CD8-positive, alpha-beta memory T cell (primary cell): ENCODE measurements at places on chromosomes 7 and 10.

GRCh38 chr10:34389801-34390200 lies 425.3 kb downstream of the PARD3 start:
- no peaks in the 10 kb centered on the region for H3K27me3 ChIP-seq
- no peak overlapping the region for H3K4me3 ChIP-seq
- no peak overlapping the region for H3K27ac ChIP-seq

DNA sequence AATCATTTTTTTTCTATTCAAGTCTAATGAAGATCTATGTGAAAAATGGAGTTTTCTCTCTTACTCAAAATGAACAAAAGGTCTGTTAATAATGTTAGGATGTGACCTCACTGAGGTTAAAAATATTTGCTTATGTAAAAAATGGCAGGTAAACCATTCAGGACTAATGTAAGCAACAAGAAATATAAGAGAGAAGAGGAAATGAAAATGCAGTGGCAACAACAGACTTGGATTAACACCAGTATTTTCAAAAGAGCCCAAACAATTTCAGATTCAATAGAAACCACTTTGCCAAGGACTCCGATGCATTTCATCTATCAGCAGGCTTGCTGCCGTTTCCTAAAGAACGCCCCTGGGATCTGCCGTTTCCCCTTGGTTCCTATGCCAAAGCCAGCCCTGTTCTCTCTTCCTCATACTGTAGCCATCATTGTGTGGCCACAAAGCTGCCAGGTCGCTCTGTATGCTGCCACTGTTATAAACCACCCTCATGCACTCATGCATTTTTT lies 66.4 kb downstream of the MTURN start:
- H3K4me1 ChIP-seq, result no peaks in the 10 kb centered on the region
- H3K36me3 ChIP-seq, result no peaks in the 10 kb centered on the region
- H3K4me3 ChIP-seq, result no peak overlapping the region

DNA sequence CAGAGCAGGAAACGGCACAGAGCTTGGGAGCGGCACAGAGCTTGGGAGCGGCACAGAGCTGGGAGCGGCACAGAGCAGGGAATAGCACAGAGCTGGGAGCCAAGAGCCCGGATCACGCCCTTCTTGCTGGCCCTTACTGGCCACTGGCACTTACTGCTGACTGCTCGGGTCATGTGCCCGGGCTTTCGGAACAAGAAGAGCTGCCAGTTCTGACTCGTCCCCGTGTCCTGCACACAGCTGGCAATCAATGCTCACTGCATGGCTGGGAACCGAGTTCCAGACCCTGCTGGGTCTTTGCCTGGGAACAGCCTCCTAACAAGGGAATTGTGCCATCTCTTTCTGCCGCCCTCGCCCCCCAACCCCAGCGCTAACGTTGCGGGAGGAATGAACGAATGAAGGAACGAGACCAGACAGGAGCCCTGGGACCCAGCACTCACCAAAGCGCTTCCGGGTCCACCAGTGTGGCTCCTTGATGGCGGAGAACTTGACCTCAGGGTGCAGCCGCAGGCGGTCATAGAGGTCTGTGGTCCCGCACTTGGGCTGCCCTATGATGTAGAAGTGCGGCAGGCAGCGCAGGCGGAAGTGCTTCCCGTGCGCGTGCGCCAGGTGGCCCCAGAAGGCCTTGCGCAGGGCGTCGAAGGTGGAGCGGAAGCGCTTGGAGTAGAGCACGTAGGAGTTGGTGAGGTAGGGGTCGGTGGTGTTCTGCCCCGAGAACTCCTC lies 49.1 kb downstream of the CHST15 start:
- no peaks in the 10 kb centered on the region for H3K27me3 ChIP-seq
- H3K4me1 ChIP-seq, result peaks cover 5% of the 10 kb centered on the region
- no peak overlapping the region for H3K27ac ChIP-seq
- no peaks in the 10 kb centered on the region for H3K36me3 ChIP-seq
- no peak for DNase-seq

- no peaks in the 10 kb centered on the region for H3K4me1 ChIP-seq
- no peak overlapping the region for H3K27ac ChIP-seq
- no peak for DNase-seq
- H3K36me3 ChIP-seq, result no peaks in the 10 kb centered on the region
These were observed 17.2 kb downstream of the ZNF488 start for GRCh38 chr10:47366731-47367460.

DNA sequence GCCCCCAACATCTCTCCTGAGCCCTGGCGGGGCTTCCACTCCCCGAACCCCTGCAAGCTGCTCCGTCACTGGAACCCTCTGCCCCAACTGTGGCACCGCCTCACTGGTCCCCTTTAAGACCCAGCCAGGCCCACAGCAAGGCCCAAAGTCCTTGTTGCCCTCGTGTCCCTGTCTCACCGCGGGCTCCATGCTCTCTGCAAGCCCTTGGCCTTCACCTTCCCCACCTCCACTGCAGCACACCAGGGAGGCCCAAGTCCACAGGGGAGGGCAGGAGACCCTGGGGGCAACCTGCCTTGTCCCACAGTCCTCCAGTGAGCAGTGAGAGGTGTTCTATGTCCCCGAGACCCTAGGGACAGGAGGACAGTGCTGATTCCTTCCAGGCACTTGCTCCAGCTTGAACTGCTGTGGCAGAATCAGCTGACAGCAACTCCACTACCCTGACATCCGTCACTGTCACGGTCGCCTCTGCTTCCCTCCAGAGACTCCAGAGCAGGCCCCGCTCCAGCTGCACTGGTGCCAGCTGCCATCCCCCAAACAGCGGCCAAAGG lies 105.3 kb downstream of the CYTH3 start:
- no peak overlapping the region for H3K4me3 ChIP-seq
- H3K27ac ChIP-seq, result no peak overlapping the region
- peaks cover 1% of the 10 kb centered on the region for H3K36me3 ChIP-seq
- H3K27me3 ChIP-seq, result no peaks in the 10 kb centered on the region

- DNase-seq, result no peak
- H3K4me3 ChIP-seq, result no peak overlapping the region
- H3K27ac ChIP-seq, result no peak overlapping the region
- H3K27me3 ChIP-seq, result no peaks in the 10 kb centered on the region
- peaks cover 74% of the 10 kb centered on the region for H3K4me1 ChIP-seq
These were observed 179.5 kb upstream of the ITGB1 start for GRCh38 chr10:33137356-33138005.

DNA sequence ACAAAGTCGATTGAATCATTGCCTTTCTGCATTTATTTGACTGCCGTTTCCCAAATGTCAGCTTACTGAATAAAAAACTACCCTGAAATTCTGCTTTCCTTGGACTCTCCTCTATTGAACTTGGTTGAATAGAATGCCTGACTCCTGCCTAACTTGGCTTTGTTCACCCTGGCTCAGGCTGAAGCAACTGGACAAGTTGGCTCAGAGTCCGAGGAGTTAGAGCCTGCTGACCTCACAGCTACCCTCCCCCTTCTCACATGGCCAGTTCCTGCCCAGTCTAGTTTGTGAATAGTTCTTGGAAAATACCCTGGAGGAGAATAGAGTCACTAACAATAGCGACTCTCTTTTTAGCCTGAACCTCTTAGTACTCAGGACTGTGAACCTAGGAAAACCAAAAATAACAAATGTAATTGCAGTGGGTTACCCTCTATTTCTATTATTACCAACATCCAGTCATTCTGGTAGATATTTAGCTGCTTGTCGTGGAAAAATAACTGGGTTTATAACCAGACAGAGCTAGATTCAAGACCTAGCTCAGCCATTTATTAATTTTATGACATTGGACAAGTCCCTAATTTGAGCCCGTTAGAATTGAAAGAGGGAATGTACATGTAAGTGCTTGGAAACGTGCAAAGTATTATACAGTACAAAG lies 17.3 kb upstream of the NRBF2 start:
- no peaks in the 10 kb centered on the region for H3K27me3 ChIP-seq
- no peak overlapping the region for H3K4me3 ChIP-seq
- H3K36me3 ChIP-seq, result no peaks in the 10 kb centered on the region
- no peak overlapping the region for H3K27ac ChIP-seq
- H3K4me1 ChIP-seq, result no peaks in the 10 kb centered on the region
- DNase-seq, result no peak

DNA sequence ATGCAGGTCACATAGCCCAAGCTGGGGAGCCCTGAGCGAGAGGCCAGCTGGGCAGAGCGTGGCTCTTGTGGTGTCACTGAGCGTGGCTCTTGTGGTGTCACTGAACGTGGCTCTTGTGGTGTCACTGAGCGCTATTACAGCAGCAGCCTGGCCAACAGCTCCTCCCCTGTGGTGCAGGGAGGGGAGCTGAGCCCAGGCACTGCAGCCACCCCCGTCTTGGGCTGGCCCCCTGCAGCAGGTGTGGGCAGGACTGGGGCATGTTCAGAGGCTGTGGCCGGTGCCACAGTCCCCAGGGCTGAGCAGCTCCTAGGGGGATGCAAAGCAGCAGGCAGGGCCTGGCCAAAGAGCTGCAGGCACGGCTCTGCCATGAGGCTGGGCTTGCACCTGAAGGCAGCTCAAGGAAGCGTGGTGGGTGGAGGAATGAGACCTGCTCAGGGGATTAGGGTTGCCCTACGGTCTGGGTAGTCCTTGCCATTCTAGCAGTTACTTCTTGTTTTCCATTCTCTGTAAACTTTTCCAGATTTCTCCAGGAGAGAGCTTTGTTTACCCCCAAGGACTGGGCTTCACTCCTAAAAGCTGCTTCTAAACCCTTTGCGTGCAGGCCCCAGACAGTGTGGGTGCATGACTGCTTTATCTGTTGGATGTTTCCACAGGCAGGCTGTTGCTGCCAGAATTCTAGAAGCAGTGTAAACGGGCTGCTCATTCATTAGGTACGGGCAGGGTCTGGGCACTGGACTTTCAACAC lies 29.2 kb downstream of the ZNF783 start:
- peaks cover 13% of the 10 kb centered on the region for H3K4me1 ChIP-seq
- H3K36me3 ChIP-seq, result no peaks in the 10 kb centered on the region
- no peaks in the 10 kb centered on the region for H3K27me3 ChIP-seq

DNA sequence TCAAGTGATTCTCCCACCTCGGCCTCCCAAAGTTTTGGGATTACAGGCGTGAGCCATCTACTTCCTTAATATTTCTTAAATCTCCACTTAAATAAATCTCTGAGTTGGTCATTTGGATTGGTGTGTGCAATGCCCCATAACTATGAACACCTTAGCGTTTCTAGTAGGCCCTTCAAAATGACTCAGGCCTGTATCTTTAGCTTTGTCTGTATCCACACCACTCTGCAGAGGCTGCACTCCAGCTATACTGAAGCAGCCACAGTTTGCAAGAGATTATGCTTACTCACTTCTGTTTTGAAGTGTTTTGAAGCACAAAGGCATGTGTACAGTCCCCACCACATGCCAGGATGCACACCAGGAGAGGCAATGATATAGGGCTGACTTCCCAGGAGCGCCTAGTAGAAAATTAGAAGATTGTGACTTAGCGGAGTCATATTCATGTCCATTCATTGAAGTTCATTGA lies 2.4 kb upstream of the ST7 start:
- no peak for DNase-seq
- peak overlapping the region; percentile 76 for H3K27ac ChIP-seq
- no peaks in the 10 kb centered on the region for H3K27me3 ChIP-seq

DNA sequence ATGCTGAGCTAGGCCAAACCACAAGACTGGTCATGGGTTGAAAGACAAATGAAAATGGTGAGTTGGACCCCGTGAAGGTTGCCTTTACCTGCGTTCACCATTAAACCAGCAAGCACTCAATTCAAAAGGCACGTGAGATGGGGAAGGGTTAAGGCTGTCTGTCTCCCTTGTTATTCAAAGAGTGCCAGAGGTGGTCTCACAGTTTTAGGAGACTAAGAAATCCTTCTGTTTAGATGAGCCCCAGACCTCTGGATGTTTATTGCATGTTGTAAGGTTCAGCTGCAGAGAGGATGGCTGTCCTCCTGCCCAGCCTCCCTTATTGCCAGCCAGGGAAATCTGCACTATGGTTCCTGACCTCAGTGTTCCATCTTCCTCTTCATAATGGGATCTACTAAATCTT lies 498.0 kb upstream of the CELF2 start:
- DNase-seq, result no peak
- no peak overlapping the region for H3K27ac ChIP-seq
- no peaks in the 10 kb centered on the region for H3K36me3 ChIP-seq
- H3K4me1 ChIP-seq, result no peaks in the 10 kb centered on the region
- H3K27me3 ChIP-seq, result no peaks in the 10 kb centered on the region

GRCh38 chr7:155323001-155323638 lies 25.4 kb downstream of the INSIG1 start:
- DNase-seq, result no peak
- H3K27ac ChIP-seq, result no peak overlapping the region
- no peak overlapping the region for H3K4me3 ChIP-seq
- H3K4me1 ChIP-seq, result no peaks in the 10 kb centered on the region
- no peaks in the 10 kb centered on the region for H3K36me3 ChIP-seq
